ENCODE measurements at places on chromosomes 2 and 18.

- DNase-seq, result no peak
These were observed 21.8 kb upstream of the DCDC2C start for GRCh38 chr2:3681625-3682024.

DNA sequence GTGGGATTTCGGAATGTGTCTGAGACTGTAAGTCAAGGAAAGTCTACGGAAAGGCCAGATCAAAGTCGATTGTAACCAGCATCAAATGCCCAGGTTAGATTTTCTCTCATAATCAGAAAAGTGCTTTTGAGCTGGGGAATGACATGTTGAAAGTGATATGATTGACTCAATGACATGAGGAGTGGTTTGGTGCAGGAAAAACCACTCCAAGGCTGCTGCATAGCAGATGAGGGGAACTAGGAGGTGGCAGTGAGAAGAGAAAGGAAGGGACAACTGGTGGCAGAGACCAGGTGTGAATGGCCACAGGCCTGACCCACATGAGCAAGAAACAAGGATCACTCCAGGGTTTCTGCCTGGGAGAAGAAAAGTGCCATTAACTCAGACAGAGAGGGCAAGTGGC is 822 bp downstream of the SLC35F6 start:
- no peak for DNase-seq

GRCh38 chr2:235430366-235431083 is 63.3 kb upstream of the AGAP1 start:
- DNase-seq, result no peak

- DNase-seq, result no peak
These were observed 79.2 kb downstream of the HS1BP3 start for GRCh38 chr2:20571644-20572215.

GRCh38 chr2:98972582-98973167 is 36.6 kb upstream of the CRACDL start:
- no peak for DNase-seq

- DNase-seq, result no peak
These were observed 13.6 kb downstream of the ASAP2 start for GRCh38 chr2:9220201-9220600.

DNA sequence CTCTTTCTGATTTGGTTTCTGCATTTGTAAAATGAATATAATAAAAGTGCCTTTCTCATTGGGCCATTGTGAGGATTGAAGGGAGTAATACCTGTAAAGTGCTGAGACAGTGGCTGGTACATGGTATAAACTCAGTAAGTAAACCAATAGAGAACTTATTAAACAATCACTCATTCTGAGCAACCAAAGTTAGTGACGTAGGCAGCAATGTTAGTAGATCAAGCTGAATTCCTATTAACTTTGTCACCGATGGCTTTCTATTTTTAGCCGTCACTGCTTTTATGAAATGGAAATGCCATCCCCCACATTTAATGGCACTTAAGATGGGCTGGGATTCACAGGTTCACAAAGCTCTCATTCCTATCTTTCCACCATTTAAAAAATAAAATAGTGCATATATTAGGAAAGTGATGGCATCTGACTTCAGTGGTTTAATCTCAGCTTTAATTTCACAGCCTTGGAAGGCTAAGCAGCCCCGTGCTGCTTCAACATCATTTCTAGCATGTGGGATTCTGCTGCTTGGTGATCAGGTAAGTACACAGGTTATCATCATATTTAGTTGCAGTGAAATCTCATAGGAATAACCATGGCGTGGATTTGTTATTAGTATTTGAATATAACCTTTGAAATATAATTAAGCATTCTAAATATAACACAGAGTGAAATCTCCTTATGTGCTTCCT is 17.6 kb upstream of the PPP4R1 start:
- no peak for DNase-seq

GRCh38 chr2:27663285-27664153 is at the start of the genes SLC4A1AP and SUPT7L:
Gene SLC4A1AP (plus strand): TSS chr2:27663889. CDS start chr2:27663915, 26 bp downstream.
Gene SUPT7L (minus strand): TSS chr2:27663614. CDS start chr2:27662192, 1,422 bp downstream.
- DNase-seq, result peak; percentile 82

DNA sequence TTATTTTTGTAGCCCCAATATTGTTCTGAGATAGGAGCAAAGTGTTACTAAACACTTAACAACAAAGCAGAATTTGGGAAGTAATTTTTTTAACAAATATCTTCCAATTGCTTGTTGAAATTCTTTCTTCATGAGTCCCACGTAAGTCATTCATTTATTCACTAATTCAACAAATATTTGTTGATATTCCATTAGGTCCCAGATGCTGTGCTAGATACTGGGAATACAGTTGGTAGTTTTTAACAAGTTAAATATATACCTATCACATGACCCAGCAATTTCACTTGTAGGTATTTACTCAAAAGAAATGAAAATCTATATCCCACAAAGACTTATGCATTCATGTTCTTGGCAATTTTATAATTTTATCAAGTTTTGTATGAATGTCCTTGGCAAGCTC is 7.0 kb upstream of the BBS5 start:
- DNase-seq, result no peak

DNA sequence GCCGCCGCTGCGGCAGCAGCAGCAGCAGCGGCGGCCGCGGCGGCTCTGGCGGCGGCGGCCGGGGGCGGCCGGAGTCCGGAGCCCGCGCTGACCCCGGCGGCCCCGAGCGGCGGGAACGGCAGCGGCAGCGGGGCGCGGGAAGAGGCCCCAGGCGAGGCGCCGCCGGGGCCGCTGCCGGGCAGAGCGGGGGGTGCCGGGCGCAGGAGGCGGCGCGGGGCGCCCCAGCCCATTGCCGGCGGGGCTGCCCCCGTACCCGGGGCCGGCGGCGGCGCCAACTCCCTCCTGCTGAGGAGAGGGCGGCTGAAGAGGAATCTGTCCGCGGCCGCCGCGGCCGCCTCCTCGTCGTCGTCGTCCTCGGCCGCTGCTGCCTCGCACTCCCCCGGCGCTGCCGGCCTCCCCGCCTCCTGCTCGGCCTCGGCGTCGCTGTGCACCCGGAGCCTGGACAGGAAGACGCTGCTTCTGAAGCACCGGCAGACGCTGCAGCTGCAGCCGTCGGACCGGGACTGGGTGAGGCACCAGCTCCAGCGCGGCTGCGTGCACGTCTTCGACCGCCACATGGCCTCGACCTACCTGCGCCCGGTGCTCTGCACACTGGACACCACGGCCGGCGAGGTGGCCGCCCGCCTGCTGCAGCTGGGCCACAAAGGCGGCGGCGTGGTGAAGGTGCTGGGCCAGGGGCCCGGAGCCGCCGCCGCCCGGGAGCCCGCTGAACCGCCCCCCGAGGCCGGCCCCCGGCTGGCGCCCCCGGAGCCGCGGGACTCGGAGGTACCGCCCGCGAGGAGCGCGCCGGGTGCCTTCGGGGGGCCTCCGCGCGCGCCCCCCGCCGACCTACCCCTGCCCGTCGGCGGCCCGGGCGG is 646 bp downstream of the PHLPP1 start:
- DNase-seq, result peak; percentile 79

- no peak for DNase-seq
These were observed 6.9 kb downstream of the ALLC start for GRCh38 chr2:3664925-3665324.

GRCh38 chr2:240595381-240596079 is 9.0 kb downstream of the CAPN10 start:
- peak; percentile 74 for DNase-seq

DNA sequence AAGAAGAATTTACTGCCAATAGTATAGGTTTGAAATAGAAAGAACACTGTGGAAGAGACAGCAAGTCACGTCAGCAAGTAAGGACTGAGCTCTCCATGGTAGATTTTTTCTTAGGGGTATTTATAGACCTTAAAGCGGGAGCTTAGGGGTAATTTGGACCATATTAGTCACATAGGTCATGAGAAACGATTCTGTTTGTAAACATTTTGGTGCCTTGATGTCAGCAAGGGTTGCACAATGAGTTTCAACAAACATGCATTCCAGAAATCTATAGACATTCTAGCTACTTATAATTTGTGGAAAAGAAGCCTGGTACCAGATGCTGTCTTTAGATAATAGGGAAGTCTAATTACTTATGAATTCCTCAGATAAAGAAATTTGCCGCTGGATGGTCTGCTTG is 624.7 kb downstream of the TDRD15 start:
- no peak for DNase-seq

GRCh38 chr18:24632158-24632988 is 171.9 kb downstream of the HRH4 start:
- no peak for DNase-seq

GRCh38 chr2:168758970-168759820 is 43.2 kb upstream of the NOSTRIN start:
- peak; percentile 54 for DNase-seq

- DNase-seq, result no peak
These were observed 39.4 kb upstream of the PKDCC start for GRCh38 chr2:42008241-42008921.

- DNase-seq, result no peak
These were observed 13.8 kb downstream of the CLK1 start for GRCh38 chr2:200850512-200851256.

DNA sequence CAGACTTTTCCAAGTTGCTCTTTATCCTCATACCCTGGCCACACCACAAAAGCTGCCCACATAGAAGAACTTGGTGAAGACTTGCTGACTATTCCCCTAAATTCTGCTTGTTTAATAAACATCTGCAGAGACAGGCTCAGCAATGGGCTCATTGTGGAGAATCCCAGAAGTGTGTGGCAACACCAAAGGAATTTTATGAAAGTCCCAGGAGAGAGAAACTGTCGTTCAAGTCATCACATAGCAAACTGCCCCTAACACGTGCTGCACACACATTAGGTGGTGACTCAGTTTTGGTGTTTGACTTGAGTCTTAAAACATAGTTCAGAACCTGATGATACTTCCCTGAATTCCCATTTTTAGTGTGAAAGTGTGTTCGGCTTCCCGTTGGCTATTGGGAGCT is 38.6 kb downstream of the CYP1B1 start:
- DNase-seq, result no peak

- DNase-seq, result no peak
These were observed 195.5 kb upstream of the EPAS1 start for GRCh38 chr2:46101557-46102220.

- DNase-seq, result no peak
These were observed 35.8 kb upstream of the GLS start for GRCh38 chr2:190844700-190845401.

GRCh38 chr2:127611076-127611925 is 34.7 kb upstream of the GPR17 start:
- DNase-seq, result no peak

DNA sequence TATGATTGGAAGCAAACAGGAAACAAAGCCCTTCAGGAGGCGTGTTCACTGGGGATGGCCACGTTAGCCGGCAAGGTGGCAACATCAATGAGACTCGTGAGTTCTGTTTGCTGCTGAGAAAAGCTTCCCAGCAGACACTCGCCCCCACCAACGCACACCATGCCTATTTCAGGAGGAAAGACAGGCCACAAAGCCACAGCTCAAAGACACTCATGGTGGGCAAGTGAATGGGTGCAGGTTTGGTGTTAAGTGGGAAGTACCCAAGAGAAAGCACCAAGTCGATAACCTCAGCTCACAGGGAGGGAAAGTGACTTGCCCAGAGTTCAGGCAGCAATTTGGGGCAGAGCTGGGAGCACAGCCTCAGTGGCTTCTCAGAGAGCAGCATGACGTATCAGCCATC is 10.5 kb upstream of the MTERF4 start:
- DNase-seq, result peak; percentile 68

DNA sequence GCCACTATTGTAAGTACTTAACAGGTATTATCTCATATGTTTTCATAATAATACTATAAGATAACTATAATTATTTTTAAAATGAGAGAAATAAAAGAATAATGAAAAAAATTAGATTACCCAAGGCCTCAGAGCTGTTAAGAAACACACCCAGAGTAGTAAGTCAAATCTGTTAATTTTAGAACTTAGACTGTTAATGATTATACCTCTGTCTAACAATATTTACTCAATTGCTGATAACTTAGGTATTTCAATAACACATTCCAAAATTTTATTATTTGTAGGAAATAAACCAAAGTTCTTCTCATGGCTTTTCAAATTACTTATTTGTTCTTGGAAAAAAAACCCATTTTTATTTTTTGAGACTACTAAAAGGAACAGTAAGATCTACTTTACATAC is 227.5 kb upstream of the KCNH7 start:
- no peak for DNase-seq

DNA sequence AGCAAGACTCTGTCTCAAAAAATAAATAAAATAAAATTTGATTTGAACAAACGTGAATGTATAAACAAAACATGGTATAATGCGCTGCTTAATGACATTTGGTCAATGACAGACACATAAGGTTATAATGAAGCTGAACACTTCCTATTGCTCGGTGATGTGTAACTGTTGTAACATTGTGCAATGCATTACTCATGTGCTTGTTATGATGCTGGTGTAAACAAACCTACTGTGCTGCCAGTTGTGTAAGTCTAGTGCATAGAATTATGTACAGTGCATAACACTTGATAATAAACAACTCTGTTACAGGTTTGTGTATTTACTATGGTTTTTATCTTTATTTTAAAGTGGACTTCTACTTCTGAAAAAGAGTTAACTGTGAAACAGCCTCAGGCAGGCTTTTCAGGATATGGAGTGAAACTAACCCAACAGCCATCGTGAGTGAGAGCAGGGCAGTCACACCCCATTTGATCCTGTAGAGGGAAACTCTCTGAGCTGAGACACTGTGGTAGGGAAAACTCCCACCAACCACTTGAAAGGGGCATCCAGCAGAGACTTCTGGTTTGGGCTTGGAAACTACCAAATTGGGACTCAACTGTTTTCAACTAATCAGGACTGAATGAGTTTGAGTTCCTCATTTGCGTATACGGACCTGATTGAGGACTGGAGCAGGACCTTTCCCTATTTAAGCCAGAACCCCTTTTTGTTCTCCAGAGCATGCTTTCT is 8.7 kb upstream of the RPRD1A start:
- no peak for DNase-seq

DNA sequence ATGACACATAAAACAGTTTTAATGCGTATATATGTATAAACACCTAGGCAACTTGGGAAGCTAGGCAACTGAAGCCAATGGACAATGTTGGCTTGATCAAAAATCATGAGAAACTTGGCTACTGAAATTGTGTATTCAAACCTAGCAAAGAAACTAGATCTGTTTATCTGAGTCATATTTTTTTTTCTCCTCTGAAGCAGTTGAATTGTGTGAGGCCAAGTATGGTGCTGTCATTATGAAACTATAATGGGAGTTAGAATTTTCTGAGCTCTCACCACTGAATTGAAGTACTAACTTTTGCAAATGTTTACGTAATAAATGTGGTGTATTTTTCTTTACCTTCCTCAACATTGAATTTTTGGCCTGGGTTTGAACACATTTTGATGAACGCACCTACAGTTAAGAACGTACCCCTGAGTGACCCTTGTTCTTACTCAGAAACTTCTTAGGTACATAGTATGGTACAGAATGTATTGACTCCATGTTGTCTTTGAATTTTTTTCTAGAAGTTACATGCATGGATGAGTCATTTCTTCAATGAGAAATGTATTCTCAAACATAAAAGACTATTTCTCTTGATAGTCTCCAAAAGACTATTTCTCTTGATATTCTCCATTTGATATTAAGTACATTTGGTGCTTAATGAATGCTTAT is 23.8 kb downstream of the CD28 start:
- peak; percentile 64 for DNase-seq

DNA sequence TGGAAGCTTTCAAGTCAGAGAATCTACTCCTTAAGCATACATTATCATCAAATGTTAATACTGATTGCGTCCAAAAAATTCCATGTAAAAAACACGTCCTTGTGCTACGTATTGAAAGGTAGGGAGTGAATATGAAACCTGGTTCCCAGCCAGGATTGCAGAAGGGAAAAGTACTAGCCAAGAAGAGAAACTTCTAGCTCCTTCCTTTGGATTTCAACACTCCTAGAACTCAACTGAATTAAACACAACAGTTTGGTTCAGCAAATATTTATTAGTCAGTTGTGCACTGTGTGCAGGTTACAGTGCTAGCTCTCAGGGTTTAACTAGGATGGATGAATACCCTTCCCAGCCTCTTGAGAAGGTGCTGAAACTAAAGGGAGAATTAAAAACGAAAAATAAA is 33.9 kb upstream of the FHL2 start:
- DNase-seq, result no peak

- DNase-seq, result no peak
These were observed 284.5 kb upstream of the MMADHC start for GRCh38 chr2:149872041-149872440.
